Fibroblast of skin of back (primary cell): ENCODE measurements at places on chromosomes 13 and 19.

DNA sequence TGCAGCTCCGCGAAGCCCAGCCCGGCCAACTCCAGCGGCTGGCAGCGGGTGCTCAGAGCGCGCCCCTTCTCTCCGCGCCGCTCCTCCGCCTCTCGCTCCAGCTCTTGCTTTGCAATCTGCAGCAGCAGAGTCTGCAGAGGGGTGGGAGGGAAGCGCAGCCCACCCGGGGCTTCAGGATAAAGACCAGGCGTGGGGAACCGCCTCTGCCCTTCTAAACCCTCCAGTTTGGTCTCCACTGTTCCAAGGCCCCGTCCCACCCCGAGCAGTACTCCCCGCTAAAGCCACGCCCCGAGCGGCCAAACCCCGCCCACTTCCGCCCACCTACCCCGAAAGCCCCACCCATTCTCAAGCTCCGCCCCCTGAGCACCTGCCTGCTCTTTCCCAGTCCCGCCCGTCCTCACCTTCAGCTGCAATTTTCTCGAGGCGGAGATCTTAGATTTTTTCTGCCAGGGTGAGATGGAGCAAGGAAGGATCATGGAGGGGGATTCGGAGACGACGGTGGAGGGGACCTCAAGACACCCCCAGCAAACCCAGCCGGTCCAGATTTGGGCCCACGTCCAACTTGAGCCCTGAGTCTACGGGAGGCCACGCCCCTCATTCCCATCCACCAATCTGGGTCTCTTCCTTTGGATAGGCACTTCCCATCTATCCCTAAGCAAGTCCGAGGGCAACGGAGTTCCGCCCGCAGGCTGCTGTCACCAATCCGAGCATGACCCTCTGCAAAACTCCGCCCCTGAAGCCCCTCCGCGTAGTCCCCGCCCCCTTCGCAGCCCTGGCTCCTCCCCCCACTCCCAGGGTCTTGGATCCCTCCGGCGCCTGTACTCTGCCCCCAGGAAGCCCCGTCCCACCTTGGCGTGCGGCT lies 1.1 kb downstream of the TNNI3 start:
- DNase-seq = peak; percentile 43

GRCh38 chr13:45320876-45321629 lies 19.9 kb downstream of the TPT1 start:
- DNase-seq = no peak

DNA sequence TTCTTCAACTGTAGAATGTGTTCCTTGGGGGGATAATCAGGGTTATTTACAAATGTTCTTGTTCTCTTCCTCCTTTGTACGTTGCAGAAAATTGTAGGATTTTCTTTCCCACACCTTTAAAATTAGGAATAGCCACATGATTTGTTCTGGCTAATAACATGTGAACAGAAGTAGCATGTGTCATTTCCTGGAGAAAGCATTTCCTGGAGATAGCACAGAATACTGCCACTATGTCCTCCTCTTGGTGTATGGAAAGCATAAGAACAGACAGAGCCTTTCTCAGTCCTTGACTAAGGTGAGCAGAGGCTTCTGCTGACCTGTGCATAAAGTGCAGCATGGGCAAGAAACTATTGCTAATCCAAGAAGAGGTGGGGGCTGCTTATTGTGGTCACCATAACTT lies 101.8 kb downstream of the FAM216B start:
- DNase-seq = peak; percentile 46

DNA sequence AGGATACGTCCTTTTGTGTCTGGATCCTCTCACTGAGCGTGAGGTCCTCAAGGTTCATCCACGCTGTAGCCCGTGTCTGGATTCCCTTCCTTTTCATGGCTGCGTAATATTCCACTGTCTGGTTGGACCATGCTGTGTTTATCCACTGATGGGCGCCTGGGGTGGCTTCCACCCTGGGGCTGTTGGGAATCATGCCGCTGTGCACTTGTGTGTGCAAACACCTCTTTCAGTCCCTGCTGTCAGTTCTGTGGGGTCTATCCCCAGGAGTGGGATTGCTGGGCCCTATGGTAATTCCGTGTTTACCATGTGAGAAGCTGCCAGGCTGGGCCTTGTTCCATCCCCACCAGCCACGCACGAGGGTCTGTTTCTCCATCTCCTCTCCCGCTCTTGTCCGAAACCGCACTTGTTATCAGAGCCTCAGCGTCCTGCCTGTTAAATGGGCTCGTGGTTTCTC lies 98.6 kb downstream of the GADD45B start:
- DNase-seq = no peak

DNA sequence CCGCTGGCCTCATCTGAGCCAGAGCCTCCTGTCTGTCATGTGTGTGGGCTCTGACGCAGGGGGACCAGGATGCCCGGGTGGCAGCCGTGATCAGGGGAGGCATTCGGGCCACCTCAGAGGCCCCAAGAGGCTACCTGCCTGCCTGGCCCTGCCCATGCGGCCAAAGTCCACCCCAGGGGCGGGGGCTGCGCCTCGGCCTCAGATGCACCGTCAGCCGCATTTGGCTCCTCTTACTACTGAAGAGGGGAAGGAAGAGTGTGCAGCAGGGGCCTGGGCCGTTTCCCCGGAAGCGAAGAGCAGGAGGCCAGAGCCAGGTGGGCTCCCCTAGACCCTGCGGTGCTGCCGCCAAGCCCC lies 34.0 kb downstream of the C13orf46 start:
- DNase-seq = no peak

DNA sequence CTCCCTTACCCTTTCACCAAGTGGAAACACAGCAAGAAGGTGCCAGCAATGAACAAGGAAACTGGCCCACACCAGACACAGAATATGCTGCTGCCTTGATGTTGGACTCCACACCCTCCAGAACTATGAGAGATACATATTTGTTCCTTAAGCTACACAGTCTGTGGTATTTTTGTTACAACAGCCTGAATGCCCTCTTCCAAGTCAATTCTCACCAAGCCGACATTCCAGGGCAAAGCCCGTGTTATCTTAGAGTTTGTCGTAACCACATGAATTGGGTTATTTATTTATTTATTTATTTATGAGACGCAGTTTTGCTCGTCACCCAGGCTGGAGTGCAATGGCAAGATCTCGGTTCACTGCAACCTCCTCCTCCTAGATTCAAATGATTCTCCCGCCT lies 14.9 kb downstream of the FGF21 start:
- peak; percentile 94 for DNase-seq

DNA sequence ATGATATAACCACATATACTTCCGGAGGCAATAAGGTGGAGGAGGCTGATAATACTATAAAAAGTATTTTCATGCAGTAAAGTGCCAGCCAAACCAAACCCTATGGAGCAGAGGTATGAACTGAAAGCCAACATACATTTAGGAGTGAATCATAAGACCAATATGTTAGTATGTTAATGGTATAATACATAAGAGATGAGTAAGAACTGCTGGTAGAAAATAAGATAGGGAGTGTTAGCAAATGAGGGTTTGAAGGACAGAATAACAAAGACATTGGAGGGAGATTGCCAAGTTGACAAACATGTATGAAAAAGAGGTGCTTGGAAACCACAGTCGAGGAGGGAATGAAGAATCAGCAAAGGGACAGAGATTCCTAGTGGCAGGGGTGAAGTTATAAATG lies 10.8 kb downstream of the ENOX1 start:
- peak; percentile 33 for DNase-seq

DNA sequence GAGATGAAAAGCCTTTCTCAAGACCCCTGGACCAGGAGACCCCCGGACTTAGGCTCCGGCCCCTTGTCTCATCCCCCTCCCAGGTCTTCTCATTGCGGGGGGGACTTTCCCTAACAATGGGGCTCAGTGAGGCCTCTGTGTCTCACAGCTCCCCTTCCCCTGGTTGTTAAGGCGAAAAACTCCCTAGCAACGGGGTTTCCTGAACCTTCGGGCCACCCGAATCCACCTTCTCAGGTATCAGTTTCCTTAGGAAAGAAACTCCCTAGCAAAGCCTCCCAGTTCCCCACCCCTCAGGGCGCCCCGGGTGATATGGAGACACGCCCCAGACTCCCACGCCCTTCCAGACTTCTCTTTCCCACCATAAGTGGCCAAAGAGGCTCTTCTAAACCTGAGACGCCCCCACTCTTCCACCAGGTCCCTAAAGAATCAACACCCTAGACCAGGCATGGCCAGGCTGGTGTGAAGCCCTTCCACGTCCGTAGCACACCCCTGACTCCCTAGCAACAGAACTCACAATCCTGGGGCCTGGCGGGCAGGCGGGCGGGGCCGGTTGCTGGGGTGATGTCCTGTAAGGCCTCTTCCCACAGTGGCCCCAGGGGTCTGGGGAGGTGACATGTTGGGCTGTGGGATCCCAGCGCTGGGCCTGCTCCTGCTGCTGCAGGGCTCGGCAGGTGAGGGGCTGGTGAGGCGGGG lies at the start of gene TMEM190:
Gene TMEM190 (plus strand): TSS at position 586 of the 693 bp plus-strand sequence. CDS start 28 bp downstream, at position 614.
- DNase-seq = no peak

DNA sequence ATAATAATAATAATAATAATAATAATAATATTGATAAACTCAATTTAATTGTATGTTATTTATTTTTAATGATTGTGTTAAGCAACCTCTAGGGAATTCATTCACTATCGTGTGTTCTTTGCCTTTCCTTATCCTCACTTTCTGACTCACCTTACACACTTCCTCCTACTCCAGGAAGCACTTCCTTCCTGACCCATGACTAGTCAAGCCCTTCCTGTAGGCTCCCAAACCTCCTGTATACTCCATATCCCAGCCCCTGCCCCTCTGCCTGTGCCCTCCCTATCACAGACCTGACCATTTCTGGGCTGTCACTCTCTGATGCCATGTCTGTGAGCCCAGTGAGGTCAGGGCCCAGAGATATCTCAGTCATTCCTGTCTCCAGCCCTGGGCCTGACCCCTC lies 7.6 kb downstream of the LGALS4 start:
- DNase-seq = no peak

DNA sequence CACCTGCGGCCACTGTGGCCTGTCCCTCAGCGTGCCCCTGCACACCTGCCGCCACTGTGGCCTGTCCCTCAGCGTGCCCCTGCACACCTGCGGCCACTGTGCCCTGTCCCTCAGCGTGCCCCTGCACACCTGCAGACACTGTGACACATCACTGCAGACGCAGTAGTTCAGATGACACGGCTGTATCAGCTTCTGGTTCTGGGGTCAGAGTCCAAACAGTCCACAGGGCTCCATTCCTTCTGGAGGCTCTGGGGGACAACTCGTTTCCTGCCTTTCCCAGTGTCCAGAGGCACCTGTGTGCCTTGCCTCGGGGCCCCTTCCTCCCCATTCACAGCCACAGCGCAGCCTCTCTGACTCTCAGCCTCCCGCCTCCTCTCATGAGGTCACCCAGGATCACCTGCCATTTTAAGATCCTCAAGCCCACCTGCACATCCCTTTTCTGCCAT lies 5.5 kb downstream of the SF3A2 start:
- no peak for DNase-seq

- peak; percentile 89 for DNase-seq
Measured at GRCh38 chr13:21971662-21972621, 301.1 kb downstream of the FGF9 start.

DNA sequence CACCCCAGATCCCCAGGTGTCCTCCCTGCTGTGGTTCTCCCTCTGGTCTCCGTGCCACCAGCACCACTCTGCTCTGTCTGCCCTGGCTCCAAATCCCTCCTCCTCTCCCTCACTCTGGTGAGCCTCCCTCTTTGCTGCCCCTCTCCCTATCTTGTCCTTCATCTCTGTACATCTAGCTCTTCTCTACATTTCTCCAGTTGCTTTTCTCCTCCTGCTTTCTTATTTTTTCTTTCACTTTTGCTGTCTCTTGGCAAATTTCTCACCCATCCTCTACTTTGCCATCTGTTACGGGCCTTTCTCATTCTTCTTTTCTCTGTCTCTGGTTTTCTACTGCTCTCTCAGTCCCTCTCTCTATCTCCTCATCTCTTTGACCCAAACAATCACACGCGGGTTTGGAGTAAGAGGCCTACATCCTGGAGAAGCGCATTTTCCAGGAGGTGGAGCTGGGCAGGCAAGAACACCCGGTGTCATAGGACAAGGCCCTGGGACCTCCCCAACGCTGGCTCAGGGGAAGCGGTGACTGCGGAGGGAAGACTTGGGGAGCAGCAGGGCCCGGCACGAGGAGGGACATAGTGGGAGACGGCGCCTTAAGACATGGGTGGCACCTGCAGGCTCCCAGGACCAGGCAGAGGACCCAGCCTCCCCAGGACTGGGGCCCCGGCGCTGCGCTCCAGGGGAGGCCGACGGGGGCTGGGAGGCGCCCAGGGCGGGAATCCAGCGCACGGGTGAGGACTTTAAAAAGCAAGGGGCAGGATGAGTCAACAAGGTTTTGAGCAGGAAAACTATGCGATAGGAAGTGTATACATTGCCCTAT lies 9.9 kb downstream of the ZNF611 start:
- DNase-seq = no peak
